ENCODE measurements at places on chromosomes 11 and 22. TPM values are rescaled to one million over a fixed set of nuclear protein-coding genes. Genes with fewer than 3 reads are reported as not detected.

BTBD18 gene
- total RNA-seq: not detected

SLC29A2 gene
- total RNA-seq: 1.9 TPM

RASD2 gene
- total RNA-seq: 0.13 TPM

SCARF2 gene
- total RNA-seq: 0.53 TPM

AQP11 gene
- 0.26 TPM for total RNA-seq

NAALAD2 gene
- not detected for total RNA-seq

GSTT2B gene
- 0.90 TPM for total RNA-seq

SYCE3 gene
- 0.79 TPM for total RNA-seq

RIBC2 gene
- total RNA-seq: not detected

OR6T1 gene
- not detected for total RNA-seq

EMID1 gene
- not detected for total RNA-seq

MCHR1 gene
- total RNA-seq: not detected

TSSK2 gene
- total RNA-seq: not detected

FAM180B gene
- total RNA-seq: not detected

RBX1 gene
- total RNA-seq: 45.7 TPM

TYR gene
- total RNA-seq: not detected

PRG3 gene
- total RNA-seq: not detected

GSTT2 gene
- total RNA-seq: not detected

GRAMD4 gene
- 16.8 TPM for total RNA-seq

TRIM48 gene
- total RNA-seq: not detected

CHRM1 gene
- total RNA-seq: not detected

BEST1 gene
- total RNA-seq: 3.7 TPM

DDTL gene
- total RNA-seq: 1.2 TPM

CNIH2 gene
- total RNA-seq: not detected

UPK3A gene
- total RNA-seq: not detected

ZC3H12C gene
- 3.3 TPM for total RNA-seq

NCAPH2 gene
- 28.3 TPM for total RNA-seq

MAJIN gene
- total RNA-seq: not detected

DLG2 gene
- 0.26 TPM for total RNA-seq

CAT gene
- 12.9 TPM for total RNA-seq

BTG4 gene
- total RNA-seq: 0.51 TPM

Measured in bronchial epithelial cell (primary cell).